ENCODE measurements at places on chromosomes 16 and 17.

DNA sequence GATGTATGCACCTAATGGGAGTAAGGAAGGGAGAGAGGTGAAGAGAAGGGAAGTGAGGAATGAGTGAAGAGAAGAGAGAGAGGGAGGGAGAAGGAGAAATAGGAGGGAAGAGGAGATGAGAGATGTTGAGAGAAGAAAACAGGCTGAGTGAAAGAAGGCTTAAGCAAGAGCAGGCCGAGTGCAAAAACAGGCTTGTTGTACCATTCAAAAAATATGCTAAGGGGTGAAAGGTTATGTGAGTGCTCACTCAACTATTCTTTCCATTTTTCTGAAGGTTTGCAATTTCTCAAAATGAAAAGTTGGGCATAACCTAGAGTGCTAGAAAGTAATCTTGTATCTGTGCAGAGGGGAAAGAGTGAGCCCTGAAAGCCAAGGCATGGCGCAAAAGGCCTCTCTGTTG is 22.9 kb downstream of the RPGRIP1L start:
- no peak for DNase-seq

GRCh38 chr16:70375636-70376611 is 29.2 kb downstream of the DDX19A start:
- DNase-seq: no peak

DNA sequence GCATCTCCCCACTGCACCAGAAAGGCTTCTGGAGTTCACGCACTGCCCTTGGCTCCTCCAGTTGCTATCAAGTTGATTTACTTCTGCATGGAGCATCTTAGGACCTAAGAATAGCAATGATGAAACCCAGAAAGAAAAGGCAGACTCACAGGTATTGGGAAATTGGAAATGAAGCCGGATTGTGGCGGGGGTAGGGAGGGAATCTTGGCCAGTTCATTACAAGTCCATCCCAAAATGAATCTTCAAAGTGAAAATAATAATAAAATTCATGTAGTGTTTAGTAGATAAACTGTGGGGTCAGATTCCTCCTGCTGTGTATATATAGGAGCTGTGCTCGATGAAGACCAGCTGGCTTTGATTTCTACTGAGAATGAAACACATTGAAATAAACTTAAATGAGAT is 33.7 kb downstream of the TEKT3 start:
- no peak for DNase-seq

GRCh38 chr17:2416010-2416734 is 15.3 kb upstream of the MNT start:
- DNase-seq: peak; percentile 92

- DNase-seq: peak; percentile 53
Measured at GRCh38 chr17:58513965-58514769, at the start of gene MTMR4. MTMR4 (minus strand) TSS chr17:58514638; CDS start chr17:58514407, 231 bp downstream.

DNA sequence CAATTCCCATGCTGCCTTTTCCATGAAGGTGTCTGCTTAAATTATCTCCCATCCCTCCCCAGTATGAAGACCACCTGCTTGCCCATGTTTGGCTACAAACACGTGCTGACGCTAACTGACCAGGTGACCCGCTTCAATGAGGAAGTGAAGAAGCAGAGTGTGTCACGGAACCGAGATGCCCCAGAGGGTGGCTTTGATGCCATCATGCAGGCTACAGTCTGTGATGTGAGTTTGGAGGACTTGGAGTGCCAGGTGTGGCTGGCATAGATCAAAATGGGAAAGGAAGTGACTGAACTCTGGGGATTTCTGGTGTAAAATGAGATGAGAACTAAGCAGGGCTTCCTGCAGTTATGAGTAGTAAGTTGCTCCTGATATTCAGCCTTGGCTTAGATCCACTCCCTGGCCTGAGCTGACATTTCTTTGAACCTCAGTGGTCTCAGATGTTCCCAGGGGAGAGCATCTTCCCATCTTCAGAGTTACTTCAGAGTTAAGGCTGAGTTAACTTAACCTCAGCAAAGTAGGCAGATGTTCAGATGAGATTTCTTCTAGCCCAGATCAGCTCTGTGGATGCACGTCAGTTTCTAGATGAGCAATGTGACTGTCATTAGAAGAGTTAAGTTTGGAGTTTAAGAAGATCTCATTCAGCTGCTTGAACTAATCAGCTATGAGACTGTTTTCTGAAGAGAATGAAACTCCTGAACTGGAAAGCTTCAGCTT is 32.7 kb downstream of the ITGB3 start:
- peak; percentile 48 for DNase-seq

DNA sequence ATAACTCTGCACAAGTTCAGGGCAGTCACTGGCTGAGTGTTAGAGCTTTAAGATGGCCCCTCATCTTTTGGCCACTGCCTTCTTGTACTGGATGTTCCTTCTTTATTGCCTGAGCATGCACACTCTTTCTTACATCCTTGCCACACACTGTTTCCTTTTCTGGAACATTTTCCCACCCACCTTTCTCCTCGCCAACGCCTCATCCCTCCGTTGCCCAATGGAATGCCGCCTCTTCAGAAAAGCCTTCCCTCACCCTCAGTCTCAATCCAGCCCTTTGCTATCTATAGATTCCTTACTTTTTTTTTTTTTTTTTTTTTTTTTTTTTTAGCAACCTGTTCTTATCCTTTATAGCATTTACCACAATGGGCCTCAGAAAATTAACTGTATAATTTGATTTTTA is 47.9 kb upstream of the RBFOX1 start:
- no peak for DNase-seq

GRCh38 chr17:17837966-17838962 is 1.5 kb upstream of the SREBF1 start:
- DNase-seq: no peak

DNA sequence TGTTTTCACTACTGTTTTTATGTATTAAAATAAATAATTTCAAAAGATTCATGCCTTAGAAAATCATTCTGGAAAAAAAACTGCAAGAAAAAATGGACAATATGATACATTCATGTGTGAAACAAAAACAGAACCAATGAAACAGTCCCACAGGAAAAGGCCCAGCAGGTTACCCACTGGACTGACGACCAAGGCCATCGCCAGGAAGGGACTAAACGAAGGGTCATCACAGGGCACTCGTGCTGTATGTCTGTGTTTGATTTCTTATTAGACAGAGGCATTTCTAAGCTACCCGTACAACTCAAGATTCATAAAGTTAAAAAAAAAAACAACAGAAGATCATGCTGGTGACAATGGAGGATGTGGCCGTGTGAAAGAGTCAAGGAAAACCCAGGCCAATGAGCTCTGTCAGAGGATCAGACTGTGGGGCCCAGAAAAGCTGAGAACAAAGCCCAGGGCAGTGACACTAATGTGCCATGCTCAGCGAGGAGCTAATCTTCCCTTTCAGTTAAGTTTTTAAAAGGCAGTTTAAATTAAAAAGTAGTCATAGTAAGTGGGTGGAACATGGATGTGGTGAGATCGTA is 31.8 kb downstream of the NSMCE1 start:
- no peak for DNase-seq

DNA sequence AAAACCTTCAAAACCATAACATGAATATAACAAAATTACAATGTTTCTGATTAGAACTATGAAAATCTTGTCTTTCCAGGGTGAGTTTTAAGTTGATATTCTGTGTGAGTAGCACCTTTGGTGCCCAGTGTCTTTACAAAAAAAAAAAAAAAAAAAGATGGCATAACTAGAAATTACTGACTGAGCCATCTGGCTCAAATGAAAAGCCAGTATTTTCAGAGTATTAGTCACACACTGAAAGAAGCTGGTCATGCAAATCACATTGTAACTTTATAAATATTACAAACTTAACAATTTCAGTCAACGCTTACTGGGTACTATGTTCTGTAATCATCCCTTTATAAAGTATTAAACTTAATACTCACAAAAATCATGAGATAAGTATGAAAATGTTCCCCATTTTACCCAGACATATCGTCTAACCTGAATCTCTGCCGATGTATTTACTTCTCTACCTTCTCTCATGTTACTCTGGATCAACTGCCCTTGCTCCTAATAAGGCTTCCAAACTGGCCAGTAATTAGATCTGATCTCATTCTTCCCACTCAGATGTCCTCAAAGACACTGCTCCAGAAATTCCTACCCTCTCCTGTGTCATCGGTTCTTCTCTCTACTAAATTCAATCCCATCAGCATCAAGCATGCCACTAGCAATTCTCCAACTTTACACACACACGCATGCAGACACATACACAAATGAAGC is 25.4 kb downstream of the UBE2G1 start:
- DNase-seq: no peak

DNA sequence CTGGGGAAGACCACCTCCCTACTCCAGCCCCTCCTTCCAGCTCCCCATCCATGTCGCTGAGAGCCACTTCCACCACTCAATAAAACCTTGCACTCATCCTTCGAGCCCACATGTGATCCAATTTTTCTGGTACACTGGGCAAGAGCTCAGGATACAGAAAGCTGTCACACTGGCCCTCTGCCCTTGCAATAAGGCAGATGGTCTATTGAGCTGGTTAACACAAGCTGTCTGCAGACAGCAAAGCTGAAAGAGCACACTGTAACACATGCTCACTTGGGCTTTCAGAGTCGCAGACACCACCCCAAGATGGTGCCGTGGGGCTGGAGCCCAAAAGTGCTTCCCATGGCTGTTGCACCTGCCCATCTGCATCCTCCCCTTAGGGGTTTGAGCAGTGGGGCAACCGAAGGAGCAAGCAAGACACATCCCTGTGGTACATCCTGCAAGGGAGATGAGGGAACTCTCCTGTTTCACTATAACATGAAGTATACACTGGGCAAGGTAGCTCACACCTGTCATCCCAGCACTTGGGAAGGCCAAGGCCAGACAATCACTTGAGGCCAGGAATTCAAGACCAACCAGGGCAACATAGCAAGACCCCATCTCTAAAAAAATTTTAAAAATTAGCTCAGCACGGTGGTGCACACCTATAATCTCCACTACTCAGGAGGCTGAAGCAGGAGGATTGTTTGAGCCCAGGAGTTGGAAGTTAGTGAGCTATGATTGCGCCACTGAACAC is 52.8 kb upstream of the C17orf78 start:
- DNase-seq: no peak

DNA sequence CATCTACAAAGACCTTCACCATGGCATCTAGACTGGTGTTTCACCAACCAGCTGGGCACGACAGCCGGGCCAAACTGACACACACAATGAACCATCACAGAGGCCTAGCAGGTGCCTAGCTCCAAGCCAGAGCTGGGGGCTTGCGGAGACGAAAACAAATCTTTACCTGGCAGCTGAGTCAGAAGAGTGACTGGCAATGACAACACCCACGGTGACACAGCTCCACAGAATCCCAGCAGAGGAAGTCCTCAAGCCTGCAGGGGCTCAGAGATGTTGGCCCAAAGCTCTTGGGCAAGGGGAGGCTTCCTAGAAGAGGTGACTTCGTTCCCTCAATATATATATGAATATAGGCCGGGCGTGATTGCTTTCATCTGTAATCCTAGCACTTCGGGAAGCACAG is 5.1 kb downstream of the MMP25 start:
- no peak for DNase-seq

DNA sequence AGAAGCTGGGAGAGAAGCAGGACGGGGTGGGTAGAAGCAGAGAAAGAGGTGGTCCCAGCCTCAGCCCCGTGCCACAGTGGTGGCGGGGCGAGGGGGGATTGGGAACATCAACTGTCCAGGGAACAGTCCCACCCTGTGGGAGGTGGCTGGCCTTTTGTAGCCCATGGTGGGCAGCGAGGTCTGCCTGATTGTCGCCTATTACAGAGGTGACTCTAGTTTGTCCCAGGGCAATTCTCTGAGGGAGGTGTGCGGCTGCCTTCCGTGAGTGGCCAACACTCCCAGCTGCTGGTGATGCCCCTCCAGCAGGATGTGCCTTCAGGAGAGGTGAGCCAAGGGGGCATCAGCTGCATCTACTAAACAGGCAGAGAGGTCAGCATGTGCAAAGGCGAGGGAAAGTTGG is 5.0 kb upstream of the BRD7 start:
- DNase-seq: no peak

DNA sequence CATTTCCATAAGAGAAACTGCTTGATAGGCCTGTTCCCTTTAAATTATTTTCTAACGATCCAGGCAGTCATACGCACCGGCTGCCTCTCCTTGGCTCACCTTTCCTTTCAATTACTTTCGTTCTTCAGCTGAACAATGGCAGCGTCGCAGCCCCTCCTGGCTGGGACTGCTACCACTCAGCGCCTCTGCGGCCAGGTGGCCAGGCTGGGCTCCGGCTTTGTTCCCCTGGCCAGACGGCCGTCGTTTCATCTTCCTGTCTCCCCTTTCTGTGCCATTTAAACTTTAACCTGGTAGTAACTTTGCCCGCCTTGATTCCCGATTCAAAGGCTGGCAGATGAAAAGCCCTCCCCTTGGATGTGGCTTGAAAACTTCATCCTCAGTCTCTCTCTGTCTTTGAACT is 79.0 kb downstream of the C16orf78 start:
- DNase-seq: no peak

- no peak for DNase-seq
Measured at GRCh38 chr17:43740541-43740940, 18.1 kb downstream of the SOST start.

- DNase-seq: no peak
Measured at GRCh38 chr16:66521951-66522771, 27.8 kb downstream of the TK2 start.

GRCh38 chr16:86533767-86534351 is 21.2 kb downstream of the MTHFSD start:
- no peak for DNase-seq

GRCh38 chr16:19108409-19109287 is 5.1 kb upstream of the ITPRIPL2 start:
- no peak for DNase-seq
